Epithelial cell of proximal tubule (primary cell): ENCODE measurements at places on chromosomes 6 and 20. TPM values are rescaled to one million over a fixed set of nuclear protein-coding genes. Genes with fewer than 3 reads are reported as not detected.

GRCh38 chr6:17182961-17183360 lies 81.1 kb downstream of the STMND1 start:
- no peak for DNase-seq

GRCh38 chr20:11907621-11908020 lies 10.1 kb upstream of the BTBD3 start:
- no peak for DNase-seq

DNA sequence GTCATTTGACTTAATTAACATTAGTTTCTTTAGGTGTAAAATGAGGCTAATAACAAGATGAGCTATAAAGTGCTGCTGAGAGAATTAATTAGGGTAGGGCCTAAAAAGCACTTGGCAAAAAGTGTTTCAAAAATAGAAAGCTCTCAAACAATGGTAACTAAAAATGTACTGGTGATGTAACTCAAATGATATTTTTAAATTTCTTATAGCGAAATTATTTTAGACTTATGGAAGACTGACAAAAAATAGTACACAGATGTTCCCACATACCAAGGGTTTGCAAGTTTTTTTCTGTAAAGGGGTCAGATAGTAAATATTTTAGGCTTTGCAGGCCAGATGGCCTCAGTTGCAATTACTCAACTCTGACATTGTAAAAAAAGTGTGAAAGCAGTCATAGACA lies 190.7 kb upstream of the UFL1 start:
- DNase-seq, result no peak

DNA sequence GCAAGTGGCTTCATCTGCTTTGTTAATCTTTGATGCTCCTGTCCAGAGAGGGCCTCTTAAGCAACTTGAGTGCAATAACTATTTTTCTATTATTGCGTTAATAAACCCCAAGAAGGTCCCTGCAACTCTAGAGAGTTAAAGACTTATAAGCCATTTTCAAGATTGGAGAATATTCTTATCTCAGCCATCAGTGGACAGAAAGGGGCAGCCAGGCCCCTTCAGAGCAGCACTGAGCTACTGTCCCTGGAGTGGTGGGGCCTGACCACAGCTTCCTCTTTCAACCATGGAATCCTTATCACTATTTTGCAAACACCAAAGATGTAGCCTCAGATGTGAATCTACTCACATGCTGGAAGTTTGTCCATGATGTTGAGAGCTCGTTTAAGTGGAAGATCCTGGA lies 2.8 kb upstream of the MAS1L start:
- no peak for DNase-seq

- DNase-seq, result peak; percentile 63
Measured at GRCh38 chr6:154733626-154734382, 588 bp downstream of the SCAF8 start.

- peak; percentile 98 for DNase-seq
Measured at GRCh38 chr20:14337400-14338171, at the start of gene FLRT3. TSS of gene FLRT3 (minus strand) at chr20:14337612. CDS start at chr20:14327506, 10,106 bp downstream.

- no peak for DNase-seq
Measured at GRCh38 chr20:5914859-5915258, 35.5 kb downstream of the TRMT6 start.

- no peak for DNase-seq
Measured at GRCh38 chr6:99933129-99933528, 60.9 kb downstream of the MCHR2 start.

- DNase-seq, result no peak
Measured at GRCh38 chr6:71393471-71393870, 104.9 kb downstream of the OGFRL1 start.

- DNase-seq, result no peak
Measured at GRCh38 chr6:166469426-166469961, 86.8 kb upstream of the MPC1 start.

DNA sequence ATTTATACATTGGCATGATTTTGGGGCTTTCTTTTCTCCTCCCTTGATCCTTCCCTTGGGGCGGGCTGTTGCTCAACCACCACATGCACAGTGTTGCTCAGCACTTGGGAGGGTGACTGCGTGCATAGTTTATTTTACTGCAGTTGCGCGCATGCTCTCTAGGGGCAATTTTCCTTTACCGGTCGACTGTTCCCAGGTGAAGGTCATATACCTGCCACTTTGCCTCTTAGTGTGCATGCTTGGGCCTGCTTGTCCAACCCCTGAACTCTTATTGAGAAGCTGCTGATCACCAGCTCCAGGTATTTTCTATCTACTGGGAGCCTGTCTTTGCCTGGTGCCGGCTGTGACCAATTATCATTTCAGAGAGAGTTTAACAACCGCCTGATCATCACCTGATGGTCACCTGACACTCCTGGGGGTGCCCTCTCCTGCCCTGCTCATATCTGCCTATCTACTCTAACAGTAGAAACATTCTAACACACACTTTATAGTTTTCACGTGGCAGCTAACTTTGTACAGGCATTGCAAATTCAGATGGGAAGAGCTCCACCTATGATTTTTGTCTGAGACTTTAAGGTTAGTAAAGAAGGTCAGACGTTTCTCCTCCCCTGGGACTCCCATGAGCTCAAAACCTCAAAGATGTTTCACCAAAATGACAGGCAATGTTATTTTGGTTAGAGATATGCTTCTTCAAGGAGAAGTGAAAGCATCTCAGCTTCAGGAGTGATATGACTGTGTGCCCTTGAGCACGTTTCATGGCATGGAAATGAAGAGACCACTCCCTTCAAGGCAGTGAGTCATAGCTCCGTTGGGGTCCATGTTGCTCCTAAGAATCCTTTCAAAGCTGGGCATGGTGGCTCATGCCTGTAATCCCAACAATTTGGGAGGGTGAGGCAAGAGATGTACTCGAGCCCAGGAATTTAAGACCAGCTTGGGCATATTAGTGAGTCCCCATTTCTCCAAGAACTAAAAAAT lies 227.5 kb upstream of the MYLIP start:
- DNase-seq, result no peak

Gene KHDC1
- 2.3 and 5.0 TPM in 2 replicates for total RNA-seq

Gene TCF21
- 0.23 and 1.0 TPM in 2 replicates for total RNA-seq

Gene VARS1
- 113 and 166 TPM in 2 replicates for total RNA-seq

Gene POU5F1
- total RNA-seq, result 2.1 and 5.1 TPM in 2 replicates

Gene MYT1
- not detected in 2 replicates for total RNA-seq
